ENCODE measurements at places on chromosomes 7 and 10. TPM values are rescaled to one million over a fixed set of nuclear protein-coding genes. Genes with fewer than 3 reads are reported as not detected.

ZNF117 gene
- total RNA-seq, result 22.0 TPM

DNA sequence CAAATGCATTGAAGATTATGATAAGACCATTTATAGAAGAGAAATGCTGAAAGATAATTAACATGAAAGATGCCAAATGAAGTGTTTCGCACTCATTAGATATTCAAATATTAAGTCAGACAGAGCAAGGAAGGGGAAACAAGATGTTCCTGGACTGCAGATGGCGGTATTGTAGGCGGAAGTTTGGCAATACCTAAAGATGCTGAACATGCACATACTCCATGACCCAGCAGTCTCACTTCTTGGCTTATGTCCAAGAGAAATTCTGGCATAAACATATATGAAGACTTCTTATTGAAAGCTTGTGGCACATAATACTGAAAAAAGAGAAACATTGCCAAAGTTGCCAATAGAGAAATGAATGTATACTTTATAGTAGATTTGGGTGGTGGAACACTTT is 325.4 kb upstream of the SEMA3C start:
- H3K27me3 ChIP-seq, result no peaks in the 10 kb centered on the region
- no peak overlapping the region for H3K4me3 ChIP-seq
- no peaks in the 10 kb centered on the region for H3K36me3 ChIP-seq
- no peaks in the 10 kb centered on the region for H3K4me1 ChIP-seq

GPR37 gene
- total RNA-seq, result 0.59 TPM

DNA sequence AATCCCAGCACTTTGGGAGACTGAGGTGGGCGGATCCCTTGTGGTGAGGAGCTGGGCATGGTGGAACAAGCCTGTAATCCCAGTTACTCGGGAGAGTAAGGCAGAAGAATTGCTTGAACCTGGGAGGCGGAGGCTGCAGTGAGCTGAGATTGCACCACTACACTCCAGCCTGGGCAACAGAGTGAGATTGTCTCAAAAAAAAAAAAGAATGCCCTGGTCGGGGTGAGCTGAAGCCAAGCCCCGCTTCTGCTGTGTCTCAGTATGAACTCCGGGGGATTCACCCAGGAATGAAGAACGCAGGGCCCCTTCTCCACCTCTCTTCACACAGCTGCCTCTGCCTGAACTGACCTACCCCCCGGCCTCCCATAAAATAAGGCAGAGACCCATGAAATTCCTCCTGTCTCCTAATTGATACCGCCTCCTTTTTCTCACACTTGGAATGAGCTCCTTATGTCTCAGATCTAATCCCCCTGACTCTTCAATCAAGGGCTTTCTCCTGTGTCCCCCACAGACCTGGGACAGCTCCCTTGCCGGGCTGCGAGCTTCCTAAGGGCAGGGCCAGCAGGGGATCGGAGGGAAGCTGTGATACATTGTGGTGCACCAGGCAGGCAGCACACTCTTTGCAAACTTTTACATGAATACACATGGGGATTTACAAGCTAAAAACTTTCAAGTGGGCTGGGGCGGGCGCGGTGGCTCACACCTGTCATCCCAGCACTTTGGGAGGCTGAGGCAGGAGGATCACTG is 911 bp upstream of the ZP3 start:
- no peak for DNase-seq
- no peaks in the 10 kb centered on the region for H3K36me3 ChIP-seq
- no peak overlapping the region for H3K4me3 ChIP-seq
- no peaks in the 10 kb centered on the region for H3K27me3 ChIP-seq

GRCh38 chr10:84933402-84933801 is 605.0 kb downstream of the CCSER2 start:
- no peak overlapping the region for H3K27ac ChIP-seq
- H3K36me3 ChIP-seq, result no peaks in the 10 kb centered on the region
- no peaks in the 10 kb centered on the region for H3K4me1 ChIP-seq
- no peak overlapping the region for H3K4me3 ChIP-seq

GRCh38 chr7:16034353-16034752 is 347.9 kb upstream of the MEOX2 start:
- H3K4me3 ChIP-seq, result no peak overlapping the region
- H3K27me3 ChIP-seq, result no peaks in the 10 kb centered on the region
- no peak for DNase-seq

FAM24A gene
- total RNA-seq, result not detected

IDI2 gene
- not detected for total RNA-seq

GBX1 gene
- total RNA-seq, result not detected

DNA sequence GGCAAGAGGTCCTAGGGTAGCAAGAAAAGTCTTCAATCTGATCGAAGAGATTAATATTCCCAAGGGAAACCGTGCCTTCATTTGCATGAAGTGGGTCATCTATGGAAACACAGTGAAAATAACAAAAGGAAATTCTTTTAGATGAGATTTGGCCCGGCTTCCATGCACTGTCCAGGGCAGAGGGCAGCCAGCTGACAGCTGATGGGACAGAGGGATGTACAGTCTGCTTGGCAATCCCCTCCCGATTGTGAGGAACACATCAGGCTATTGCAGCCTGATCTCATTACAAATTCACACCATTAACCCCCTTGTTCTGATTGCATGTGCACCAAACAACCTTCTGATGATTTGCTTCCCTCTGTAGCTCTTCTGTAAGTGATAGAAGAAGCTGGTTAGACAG is 105.3 kb downstream of the FRMD4A start:
- H3K4me1 ChIP-seq, result no peaks in the 10 kb centered on the region
- no peaks in the 10 kb centered on the region for H3K36me3 ChIP-seq
- H3K27ac ChIP-seq, result no peak overlapping the region
- H3K27me3 ChIP-seq, result peaks cover 7% of the 10 kb centered on the region
- DNase-seq, result no peak

BTBD16 gene
- total RNA-seq, result 0.62 TPM

DNA sequence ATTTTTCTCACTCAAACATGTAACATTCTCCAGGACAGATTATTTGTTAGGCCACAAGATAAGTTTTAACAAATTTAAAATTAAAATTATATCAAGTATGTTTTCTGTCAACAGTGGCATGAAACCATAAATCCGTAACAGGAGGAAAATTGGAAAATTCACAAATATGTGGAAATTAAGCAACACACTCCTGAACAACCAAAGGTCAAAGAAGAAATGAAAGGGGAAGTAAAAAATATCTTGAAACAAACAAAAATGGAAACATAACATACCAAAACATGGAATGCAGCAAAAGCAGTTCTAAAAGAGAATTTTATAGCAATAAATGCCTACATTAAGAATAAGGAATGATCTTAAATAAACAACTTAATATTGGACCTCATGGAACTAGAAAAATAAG is 147.3 kb downstream of the ZEB1 start:
- no peak for DNase-seq
- no peak overlapping the region for H3K27ac ChIP-seq
- H3K27me3 ChIP-seq, result no peaks in the 10 kb centered on the region
- H3K36me3 ChIP-seq, result no peaks in the 10 kb centered on the region
- no peaks in the 10 kb centered on the region for H3K4me1 ChIP-seq

PPP1R3C gene
- 10.8 TPM for total RNA-seq

DNA sequence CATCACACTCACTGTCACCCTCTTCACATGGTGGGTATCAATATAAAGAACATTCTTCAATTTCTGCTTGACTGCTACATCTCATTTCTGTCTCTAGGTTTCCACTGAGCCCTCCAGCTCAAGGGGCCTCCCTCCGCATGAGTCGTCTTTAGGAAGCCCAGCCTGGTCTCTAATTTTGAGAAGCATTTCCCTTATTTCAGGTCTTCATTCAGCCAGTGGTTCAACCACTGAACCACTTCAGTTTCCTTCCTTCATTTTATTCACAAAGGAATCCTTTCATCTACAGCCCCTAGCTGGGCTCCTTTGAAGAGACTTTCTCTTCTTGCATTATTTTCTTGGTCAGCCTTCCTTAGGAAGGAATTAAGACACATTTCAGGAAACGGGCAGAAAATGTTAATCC is 257.4 kb downstream of the KCNMA1 start:
- H3K27ac ChIP-seq, result no peak overlapping the region
- no peak for DNase-seq
- H3K4me3 ChIP-seq, result no peak overlapping the region
- H3K36me3 ChIP-seq, result no peaks in the 10 kb centered on the region

DNA sequence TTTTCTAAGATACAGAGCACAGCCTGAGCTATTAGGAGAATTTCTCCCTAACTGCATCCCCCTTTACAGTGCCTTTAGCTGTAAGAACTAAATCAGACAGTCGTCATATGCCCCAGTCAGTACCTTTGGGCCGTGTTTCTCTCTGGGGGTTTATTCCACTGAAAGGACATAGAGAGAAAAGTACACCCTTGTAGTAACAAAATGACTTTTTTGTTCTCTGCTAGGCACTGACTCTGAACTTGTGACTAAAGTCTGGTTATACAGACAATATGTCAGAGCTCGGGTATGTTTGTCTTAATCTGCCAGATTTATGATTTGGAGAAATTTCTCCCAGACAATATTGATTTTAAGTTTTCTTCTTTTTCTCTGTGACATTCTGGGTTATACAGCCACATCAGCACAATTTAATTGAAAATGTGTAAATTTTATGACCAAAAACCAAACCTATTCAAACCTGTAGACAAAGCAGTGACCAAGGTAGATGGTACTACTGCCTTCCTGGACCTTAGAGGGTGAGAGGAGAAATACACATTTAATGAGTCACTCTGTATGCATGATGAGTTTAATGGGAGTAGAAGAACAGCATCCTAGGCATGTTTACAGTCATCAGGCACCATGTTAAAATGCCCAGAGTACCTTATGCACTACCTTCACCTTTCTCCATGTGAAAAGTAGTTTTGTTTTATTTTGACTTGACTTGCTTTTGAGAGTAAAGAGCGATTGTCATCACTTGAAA is 156.1 kb upstream of the PLXDC2 start:
- no peak for DNase-seq
- H3K27me3 ChIP-seq, result no peaks in the 10 kb centered on the region

DNA sequence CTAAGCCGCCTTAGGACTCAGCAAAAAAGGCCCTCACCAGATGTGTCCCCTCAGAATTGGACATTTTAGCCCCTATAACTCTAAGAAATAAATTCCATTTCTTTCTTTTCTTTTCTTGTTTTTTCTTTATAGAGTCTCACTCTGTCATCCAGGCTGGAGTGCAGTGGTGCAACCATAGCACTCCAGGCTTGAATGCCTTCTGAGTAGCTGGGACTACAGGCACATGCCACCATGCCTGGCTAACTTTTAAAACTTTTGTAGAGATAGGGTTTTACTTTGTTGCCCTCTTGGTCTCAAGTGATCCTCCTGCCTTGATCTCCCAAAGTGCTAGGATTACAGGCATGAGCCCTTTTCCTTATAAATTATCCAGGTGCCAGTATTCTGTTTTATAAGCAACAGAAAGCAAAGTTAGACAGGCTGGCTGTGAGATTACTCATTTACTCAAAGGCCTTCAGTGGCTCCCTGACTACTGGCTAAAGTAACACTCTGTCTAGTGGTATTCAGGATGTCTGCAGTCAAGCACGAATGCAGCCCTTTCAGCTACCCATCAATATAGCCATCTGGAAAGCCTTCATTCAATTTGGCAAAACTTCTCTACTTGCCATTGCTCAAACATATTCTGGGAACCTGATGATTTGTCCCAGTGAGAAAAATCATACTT is 128.6 kb downstream of the ICA1 start:
- no peaks in the 10 kb centered on the region for H3K36me3 ChIP-seq
- no peak for DNase-seq
- H3K27me3 ChIP-seq, result no peaks in the 10 kb centered on the region

GRCh38 chr10:4934391-4934987 is 28.7 kb upstream of the AKR1C1 start:
- H3K36me3 ChIP-seq, result no peaks in the 10 kb centered on the region
- no peak overlapping the region for H3K27ac ChIP-seq

- H3K27ac ChIP-seq, result no peak overlapping the region
- peaks cover 16% of the 10 kb centered on the region for H3K4me1 ChIP-seq
- H3K36me3 ChIP-seq, result no peaks in the 10 kb centered on the region
Observed at GRCh38 chr7:18494821-18495408, 634 bp upstream of the HDAC9 start.

GRCh38 chr10:20956843-20957242 is 59.7 kb upstream of the NEBL start:
- H3K27ac ChIP-seq, result no peak overlapping the region
- H3K4me1 ChIP-seq, result no peaks in the 10 kb centered on the region
- H3K4me3 ChIP-seq, result no peak overlapping the region
- no peaks in the 10 kb centered on the region for H3K36me3 ChIP-seq
- DNase-seq, result no peak
